ENCODE measurements at places on chromosomes 1 and 21. TPM values are rescaled to one million over a fixed set of nuclear protein-coding genes. Genes with fewer than 3 reads are reported as not detected.

The PRAMEF15 gene
- not detected for total RNA-seq

The SH2D5 gene
- not detected for total RNA-seq

GRCh38 chr1:167509587-167509986 is 8.7 kb downstream of the CD247 start:
- no peak for DNase-seq
- no peaks in the 10 kb centered on the region for H3K4me1 ChIP-seq
- H3K36me3 ChIP-seq: no peaks in the 10 kb centered on the region
- H3K4me3 ChIP-seq: no peak overlapping the region

The PLXNA2 gene
- total RNA-seq: 23.8 TPM

DNA sequence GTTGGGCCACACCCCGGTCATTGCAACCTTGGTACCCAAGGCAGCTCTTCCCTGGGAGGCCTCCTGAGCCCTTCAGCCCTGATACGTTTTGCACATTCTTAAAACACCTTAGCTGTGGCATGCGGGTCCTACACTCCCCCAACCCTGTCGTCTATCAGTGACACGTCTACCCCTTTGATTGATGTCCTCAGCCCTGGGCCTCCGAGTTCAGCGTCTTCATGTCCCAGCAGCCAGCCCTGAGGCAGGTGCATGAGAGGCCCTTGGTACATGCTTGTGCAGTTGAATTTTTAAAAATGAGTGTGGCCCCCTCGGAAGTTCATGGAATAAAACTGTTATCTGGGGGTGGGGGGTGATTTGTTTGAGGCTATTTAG is 38.9 kb upstream of the ADARB1 start:
- no peak for DNase-seq
- no peaks in the 10 kb centered on the region for H3K4me1 ChIP-seq
- no peak overlapping the region for H3K27ac ChIP-seq
- H3K4me3 ChIP-seq: no peak overlapping the region
- H3K36me3 ChIP-seq: no peaks in the 10 kb centered on the region

DNA sequence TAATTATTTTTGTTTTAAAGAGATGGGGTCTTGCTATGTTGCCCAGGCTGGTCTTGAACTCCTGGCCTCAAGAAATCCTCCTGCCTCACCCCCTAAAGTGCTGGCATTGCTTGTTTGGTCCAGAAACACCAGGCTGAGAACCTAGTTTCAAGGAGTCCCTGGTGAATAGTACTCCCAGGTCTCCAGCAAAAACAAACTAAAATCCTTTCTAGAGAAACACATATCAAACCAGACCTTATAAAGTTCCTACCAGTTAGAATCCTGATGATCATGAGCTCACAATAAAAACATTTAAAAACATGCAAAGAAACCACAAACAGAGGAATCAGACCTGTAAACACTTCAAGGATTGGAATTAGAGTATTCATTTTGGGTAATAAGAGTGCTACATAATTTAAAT is 34.4 kb upstream of the PADI1 start:
- H3K27ac ChIP-seq: no peak overlapping the region
- H3K4me1 ChIP-seq: no peaks in the 10 kb centered on the region
- DNase-seq: no peak
- no peaks in the 10 kb centered on the region for H3K36me3 ChIP-seq
- no peaks in the 10 kb centered on the region for H3K27me3 ChIP-seq

- no peaks in the 10 kb centered on the region for H3K27me3 ChIP-seq
- H3K36me3 ChIP-seq: no peaks in the 10 kb centered on the region
- H3K27ac ChIP-seq: peak overlapping the region; percentile 90
- peaks cover 41% of the 10 kb centered on the region for H3K4me1 ChIP-seq
Measured at GRCh38 chr1:29123053-29123886, 433 bp downstream of the TMEM200B start.

GRCh38 chr21:35189077-35189863 is 140.2 kb upstream of the RUNX1 start:
- H3K4me1 ChIP-seq: peaks cover 5% of the 10 kb centered on the region
- no peaks in the 10 kb centered on the region for H3K27me3 ChIP-seq
- H3K27ac ChIP-seq: no peak overlapping the region
- DNase-seq: no peak

The MYBPH gene
- total RNA-seq: not detected

DNA sequence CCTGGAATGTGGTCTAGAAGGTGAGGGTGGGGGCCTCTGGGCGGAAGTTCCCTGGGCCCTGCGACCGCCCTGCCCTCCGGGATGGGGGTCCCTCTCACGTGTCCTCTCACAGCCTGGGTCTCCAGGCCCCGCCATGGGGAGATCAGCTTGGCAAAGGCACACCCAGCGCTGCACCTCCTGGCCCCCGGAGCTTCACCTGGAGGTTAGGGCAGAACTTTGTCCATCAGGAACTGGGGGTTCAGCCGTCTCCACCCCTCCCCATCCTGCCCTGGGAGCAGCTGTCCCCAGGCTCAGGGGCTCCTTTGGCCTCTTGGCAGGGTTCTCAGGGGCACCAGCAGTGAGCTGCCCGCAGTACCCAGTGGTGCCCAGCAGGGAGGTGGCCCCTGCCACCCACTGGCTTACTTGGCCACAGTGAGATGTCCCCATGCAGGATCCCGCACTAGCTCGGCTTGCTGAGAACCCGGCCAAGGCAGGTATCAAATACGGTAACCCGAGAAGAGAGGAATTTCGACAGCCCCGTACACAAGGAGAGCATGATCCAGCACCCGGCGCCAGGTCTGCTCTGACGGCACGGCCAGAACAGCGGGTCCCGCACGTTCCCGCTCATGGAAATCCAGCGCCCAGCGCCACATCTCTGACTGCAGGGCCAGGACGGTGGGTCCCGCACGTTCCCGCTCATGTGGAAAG is 36.7 kb downstream of the RRP1 start:
- H3K27ac ChIP-seq: no peak overlapping the region
- no peak overlapping the region for H3K4me3 ChIP-seq
- DNase-seq: no peak
- no peaks in the 10 kb centered on the region for H3K4me1 ChIP-seq

DNA sequence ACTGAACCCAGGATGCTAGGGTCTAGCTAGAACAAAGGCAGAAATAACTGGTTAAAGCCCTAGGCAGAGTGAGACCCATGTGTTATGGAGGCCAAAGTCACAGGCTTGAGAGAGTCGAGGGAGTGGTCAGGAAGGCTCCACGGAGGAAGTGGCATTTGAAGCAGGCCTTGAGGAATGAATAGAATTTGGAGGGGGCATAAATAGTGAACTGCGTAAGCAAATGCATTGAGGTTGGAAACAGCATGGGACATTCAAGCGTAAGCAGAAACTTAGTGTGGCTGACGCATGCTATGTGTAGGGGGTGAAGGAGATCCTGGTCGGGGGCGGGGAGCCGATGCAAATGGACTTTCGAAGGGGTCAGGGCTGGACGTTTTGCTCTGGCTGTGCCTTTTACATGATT is 11.5 kb downstream of the AZIN2 start:
- DNase-seq: no peak
- H3K36me3 ChIP-seq: no peaks in the 10 kb centered on the region
- no peak overlapping the region for H3K4me3 ChIP-seq

DNA sequence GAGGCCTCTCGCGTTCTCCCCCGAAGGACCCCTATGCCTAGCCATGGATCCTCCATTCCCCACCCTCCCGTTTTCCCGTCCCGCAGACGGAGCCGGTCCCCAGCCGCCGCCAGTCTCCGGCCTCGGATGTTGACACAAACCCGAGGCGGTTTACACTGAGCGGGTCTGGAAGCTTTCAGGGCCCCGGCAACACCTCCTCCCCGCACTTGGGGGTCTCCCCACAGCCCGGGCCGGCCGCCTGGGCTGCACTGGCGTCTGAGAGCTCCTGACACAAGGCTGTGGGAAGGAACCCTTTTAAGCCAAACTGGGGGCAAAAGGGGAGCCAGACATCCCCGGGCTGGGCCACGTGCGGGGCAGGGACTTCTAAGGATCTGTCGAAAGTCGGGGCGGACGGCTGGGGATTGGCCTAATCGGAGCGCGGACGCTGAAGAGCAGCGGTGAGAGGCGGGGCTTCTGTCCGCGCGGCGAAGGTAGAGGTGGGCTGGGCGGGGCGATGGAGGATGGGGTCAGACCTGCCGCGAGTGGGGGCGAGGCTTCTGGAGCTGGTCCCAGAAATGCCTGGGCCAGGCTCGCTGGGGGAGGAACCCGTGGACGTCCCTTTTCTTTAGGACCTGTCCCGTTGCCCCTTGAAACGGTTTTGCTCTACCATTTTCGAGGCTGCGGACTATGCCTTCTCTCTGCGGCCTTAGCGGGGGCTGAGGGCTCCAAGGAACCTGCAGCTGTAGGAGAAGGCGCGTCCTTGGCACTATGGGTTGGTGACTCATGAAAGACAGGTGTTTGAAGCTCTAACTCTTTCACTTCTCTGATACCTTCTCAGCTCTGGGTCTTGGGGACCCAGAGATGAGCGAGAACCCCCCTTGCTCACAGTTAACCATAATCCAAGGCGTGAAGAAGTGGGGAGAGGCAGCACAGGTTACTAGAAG is 1.2 kb upstream of the HPCAL4 start:
- H3K4me3 ChIP-seq: peak overlapping the region; percentile 26
- peaks cover 20% of the 10 kb centered on the region for H3K4me1 ChIP-seq
- H3K27ac ChIP-seq: no peak overlapping the region
- H3K27me3 ChIP-seq: peaks cover 11% of the 10 kb centered on the region
- no peaks in the 10 kb centered on the region for H3K36me3 ChIP-seq
- DNase-seq: no peak

DNA sequence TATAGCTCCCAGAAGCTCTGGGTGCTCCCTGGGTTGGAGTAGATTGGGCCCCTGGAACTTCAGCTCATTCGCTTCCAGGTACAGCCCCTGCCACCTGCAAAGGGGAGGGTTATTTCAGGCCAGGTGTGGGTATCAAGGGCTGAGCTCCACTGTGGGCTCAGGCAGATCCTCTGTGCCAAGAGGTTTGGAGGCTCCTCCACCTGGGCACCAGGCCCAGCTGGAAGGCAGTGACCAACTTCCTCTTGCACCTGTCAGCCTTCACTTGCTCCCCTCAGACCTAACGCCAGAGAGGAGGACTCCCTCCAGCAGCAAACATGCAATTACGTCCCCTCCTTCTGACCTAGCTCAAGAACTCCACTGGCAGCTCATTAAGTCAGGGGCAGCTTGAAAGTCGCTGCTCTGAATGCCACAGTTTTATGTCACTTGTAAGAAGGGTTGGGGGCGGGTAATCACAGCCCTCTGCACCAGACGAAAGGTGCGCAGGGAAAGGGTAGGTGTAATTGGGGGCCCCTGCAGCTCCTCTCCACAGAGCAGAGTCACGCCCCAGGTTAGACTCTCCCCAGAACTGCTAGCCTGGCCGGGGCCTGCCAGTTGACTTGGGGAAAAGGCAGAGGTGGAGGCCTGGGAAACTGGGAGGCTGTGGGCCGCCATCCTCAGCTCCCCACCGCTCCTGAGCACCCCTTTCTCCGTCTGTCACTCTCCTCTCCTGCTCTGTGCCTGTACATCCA is 125.0 kb upstream of the TMPRSS2 start:
- no peaks in the 10 kb centered on the region for H3K36me3 ChIP-seq
- no peak for DNase-seq

The OR2T35 gene
- not detected for total RNA-seq

Measured in right atrium auricular region (tissue), 2 donors.